ENCODE measurements at places on chromosomes 6 and 20. TPM values are rescaled to one million over a fixed set of nuclear protein-coding genes. Genes with fewer than 3 reads are reported as not detected.

The HLA-DQB1 gene
- 0.13 TPM for total RNA-seq

The POU5F1 gene
- 2.5 TPM for total RNA-seq

The RNF217 gene
- total RNA-seq = 18.3 TPM

The MICB gene
- 2.6 TPM for total RNA-seq

The LAMA5 gene
- total RNA-seq = 120 TPM

The CNR1 gene
- 0.79 TPM for total RNA-seq

The RAD21L1 gene
- not detected for total RNA-seq

The CTCFL gene
- not detected for total RNA-seq

The NKX2-2 gene
- total RNA-seq = not detected

The UST gene
- 12.0 TPM for total RNA-seq

The RIPPLY2 gene
- 1.1 TPM for total RNA-seq

The TRPC4AP gene
- total RNA-seq = 50.4 TPM

The UFL1 gene
- 23.1 TPM for total RNA-seq

The THBD gene
- 54.9 TPM for total RNA-seq

The RFX6 gene
- not detected for total RNA-seq

The XPO5 gene
- 34.9 TPM for total RNA-seq

The EDN3 gene
- total RNA-seq = 9.3 TPM

The HNF4A gene
- total RNA-seq = not detected

The LRRC73 gene
- total RNA-seq = 0.83 TPM

The RRAGD gene
- total RNA-seq = 21.1 TPM

The HLA-DOA gene
- 2.6 TPM for total RNA-seq

The ASXL1 gene
- 14.3 TPM for total RNA-seq

The WFDC9 gene
- total RNA-seq = not detected

The KIF3B gene
- 13.7 TPM for total RNA-seq

The EFCAB8 gene
- not detected for total RNA-seq

The FOXC1 gene
- total RNA-seq = 2.9 TPM

The TMEM14C gene
- total RNA-seq = 91.0 TPM

The HLA-DRB1 gene
- total RNA-seq = 68.8 TPM

The MAS1 gene
- total RNA-seq = not detected

The LY6G5C gene
- not detected for total RNA-seq

The HLA-DQB2 gene
- total RNA-seq = not detected
